ENCODE measurements at places on chromosomes 4 and X.

DNA sequence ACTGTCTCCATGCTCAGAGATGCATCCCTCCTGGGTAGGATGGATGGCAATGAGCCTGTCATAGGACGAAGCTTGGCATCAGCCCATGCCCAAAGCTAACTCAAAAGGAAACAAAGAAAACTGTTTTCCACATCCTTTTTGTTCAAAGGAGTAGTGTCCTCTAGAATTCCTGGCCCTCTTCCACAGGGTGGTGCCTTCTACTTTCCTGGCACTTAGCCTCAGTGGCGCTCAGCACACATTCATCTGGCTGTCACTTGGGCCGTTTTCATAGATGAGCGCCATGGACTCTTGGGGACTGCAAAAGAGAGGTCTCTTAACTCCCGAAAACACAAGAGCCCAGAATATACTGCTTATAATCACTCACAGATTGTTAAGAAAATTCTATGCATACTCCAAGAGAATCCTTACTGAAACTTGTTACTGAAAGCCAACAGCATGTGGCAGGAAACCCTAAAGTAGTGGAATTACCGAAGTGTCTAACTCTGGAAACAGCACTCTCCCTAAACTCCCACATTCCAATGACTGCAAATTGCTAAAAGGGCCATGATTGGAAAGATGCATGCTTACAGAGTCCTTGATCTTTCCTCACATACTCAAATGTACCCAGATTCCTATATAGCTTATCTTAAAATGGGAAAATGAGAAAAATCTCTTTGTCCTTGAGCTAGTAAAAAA is 110.0 kb downstream of the HS6ST2 start:
- no peak for DNase-seq

- DNase-seq: no peak
Measured at GRCh38 chrX:37320541-37321203, 28.5 kb upstream of the PRRG1 start.

DNA sequence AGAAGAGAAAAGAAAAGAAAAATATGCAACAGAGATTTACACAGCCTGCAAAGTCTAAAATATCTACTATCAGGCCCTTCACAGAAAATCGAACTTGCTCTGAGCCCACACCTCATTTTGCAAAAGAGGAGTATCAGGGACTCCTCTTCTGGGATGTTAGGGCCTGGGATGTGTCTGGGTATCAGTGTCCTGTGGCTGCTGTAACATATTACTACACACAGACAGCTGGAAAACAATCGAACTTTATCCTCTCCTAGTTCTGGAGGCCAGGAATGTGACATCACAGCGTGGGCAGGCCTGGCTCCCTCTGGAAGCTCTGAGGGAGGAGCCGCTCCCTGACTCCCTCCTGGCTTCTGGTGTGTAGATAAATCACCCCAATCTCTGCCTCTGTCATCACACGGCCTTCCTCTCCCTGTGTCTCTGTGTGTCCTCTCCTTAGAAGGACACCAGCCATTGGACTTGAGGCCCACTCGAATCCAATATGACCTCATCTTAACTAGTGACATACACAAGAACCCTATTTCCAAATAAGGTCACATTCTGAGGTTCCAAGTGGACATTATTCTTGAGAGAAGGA is 52.9 kb downstream of the PPP2R2C start:
- DNase-seq: no peak

DNA sequence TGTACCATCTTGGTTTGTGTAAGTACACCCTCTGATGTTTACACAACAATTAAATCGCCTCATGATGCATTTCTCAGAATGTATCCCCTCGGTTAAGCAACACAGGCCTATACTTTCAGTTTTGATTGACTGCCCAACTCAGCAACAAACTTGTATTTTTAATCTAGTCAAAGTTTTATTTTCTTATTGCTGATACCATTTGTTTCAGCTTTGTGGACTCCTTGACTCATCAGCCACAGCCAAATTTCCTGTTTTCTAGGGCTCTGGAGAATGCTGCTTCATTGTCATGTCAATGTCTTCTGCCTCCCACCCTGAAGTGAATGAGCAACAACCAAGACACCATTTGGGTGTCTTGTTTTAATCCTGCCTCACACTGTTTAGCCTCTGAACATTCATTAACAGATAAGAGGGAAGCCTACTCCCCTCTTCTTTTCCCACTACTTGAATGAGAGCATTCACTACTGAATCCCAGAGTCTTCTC is 14.0 kb downstream of the BBS12 start:
- DNase-seq: no peak

- no peak for DNase-seq
Measured at GRCh38 chr4:48223633-48224295, 45.9 kb downstream of the TEC start.

DNA sequence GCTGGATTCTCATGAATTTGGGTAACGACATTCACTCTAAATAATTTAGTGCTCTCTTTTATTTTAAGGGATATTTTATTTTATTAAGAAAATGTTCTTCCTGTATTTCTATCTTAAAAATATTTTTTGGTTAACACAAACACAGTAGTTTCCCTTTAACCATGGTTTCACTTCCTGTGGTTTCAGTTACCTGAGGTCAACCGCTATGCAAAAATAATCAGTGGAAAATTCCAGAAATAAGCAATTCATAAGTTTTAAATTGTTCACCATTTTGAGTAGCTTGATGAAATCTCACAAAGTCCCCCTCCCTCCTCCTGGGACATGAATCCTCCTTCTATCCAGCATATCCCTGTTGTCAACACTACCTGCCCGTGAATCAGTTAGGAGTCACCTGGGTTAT is 71.4 kb downstream of the GBA3 start:
- DNase-seq: no peak

DNA sequence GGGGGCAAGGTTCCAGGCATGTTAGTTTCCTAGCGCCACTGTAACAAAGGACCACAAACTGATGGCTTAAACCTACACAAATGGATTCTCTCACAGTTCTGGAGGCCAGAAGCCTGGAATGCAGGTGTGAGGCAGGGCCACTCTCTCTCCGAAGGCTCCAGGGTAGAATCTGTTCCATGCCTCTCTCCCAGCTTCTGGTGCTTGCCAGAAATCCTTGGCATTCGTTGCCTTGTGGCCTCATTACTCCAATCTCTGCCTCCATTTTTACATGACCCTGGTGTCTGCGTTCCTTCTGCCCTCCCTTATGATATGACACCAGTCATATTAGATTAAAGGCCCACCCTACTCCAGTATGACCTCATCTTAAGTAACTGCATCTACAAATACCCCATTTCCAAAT is 39.6 kb downstream of the CLDN34 start:
- DNase-seq: no peak

DNA sequence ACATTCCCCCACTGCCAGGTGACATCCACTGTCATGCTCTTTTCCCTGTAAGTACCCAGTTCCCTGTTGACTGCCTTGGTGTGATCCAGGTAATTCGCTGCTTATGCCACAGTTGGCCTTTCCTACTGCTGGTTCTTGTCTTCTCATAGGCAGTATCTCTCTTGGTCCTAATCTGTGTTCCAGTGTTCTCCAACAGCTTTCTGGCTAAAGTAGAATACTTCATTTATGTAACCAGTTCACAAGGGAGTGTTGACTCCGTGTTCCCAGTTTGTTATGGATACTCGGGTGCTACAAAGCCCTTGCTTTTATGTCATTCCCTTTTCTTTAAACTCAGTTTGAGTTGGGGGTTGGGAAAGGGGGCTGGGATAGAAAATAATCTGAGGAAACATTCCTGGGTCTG is 98.4 kb downstream of the RS1 start:
- DNase-seq: no peak

Measured in NCI-H526 treated with DMSO at 0.1 percent for 48 hours (cell line).